ENCODE measurements at places on chromosomes 12 and 14.
A peak's percentile ranks its signal among the peaks of the same experiment; 100 is the strongest.

DNA sequence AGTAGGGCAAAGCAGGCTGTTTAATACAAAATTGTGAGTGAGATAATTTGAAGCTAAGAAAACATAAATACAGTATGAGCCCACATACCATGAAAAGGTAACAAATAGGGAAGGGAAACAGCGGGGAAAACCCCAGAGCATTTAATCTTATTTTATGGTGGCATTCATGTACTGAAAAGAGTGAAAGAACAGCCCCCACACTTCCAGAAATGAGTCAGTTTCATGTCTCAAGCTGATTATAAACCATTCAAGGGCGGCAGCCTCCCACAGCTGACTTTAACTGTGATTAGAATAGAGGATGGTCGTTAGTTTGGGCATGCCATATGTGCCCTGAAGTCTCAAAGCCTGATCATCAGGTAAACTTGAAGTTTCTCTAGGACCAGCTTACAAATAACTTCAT lies 64.5 kb downstream of the FOXG1 start:
- peak; percentile 92 for DNase-seq

- no peak for DNase-seq
These were observed 21.3 kb upstream of the CEBPE start for GRCh38 chr14:23140371-23140770.

GRCh38 chr12:103571286-103571685 lies 15.8 kb upstream of the STAB2 start:
- no peak for DNase-seq

GRCh38 chr12:30748147-30748546 lies 6.6 kb downstream of the CAPRIN2 start:
- no peak for DNase-seq

GRCh38 chr12:65300679-65301349 lies 22.3 kb downstream of the MSRB3 start:
- peak; percentile 11 for DNase-seq

DNA sequence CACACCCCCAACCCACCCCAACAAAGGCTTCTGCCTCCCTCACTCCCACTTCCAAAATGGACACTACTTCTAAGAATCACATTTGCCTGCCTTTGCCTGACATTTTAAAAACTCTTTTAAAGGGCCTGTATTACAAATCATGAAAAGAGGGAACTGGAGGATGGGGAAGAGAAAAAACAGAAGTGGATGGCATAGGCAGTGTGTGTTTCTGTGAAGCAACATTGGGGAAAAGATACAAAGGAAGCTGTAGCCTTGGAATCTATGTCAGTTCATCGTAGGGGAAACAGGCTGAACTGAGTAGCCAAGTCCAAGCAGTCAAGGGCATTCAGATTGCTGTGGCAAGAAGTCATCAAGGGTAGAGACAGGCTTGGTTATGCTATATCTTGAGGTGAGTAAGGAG lies 273.9 kb downstream of the BTG1 start:
- no peak for DNase-seq

GRCh38 chr12:68065687-68066086 lies 76.4 kb downstream of the IFNG-AS1 start:
- no peak for DNase-seq
